Psoas muscle (tissue), 8 donors: ENCODE measurements at places on chromosomes 16 and 17. TPM values are rescaled to one million over a fixed set of nuclear protein-coding genes. Genes with fewer than 3 reads are reported as not detected.

- DNase-seq = no peak
Measured at GRCh38 chr16:17776888-17777287, 306.1 kb upstream of the XYLT1 start.

CYGB gene
- 11.0 TPM for total RNA-seq

DNA sequence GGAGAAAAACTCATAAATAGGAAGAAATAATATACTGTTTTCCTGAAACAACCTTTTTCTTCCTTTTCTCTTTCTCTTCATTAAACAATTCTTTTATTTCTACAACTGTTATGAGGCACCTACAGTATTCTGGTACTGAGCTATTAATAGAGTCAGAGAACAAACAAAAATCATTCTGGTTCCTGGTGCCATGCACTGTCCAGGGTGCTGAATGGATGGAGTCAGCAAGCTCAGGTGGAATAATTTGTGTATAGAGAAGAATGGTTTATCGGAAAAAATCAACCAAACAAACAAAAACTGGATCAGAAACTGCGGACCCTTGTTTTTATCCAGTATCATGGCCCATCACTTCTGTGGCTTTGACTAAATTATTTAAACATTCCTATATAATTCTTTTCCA is 430.3 kb upstream of the GOT2 start:
- DNase-seq = no peak

GRCh38 chr16:81861503-81861902 is 82.4 kb downstream of the PLCG2 start:
- no peak for DNase-seq

DNA sequence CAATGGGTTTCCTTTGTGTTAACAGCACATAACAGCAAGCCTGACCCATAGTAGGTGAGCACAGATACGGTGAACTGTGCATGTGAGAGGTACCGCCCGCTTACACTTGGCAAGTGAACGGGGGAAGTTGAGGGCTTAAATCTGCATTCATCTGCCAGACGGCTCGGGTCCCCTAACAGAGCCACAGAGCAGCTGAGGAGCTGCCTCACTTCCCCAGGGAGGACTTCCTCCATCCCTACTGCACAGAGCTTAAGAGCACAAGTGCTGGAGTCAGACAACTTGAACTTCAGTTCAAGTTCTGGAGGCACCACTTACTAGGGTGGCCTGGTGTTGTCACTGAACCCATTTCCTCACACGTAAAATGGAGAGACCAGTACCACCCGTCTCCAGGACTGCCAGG is 13.4 kb downstream of the RAB5C start:
- DNase-seq = no peak

- no peak for DNase-seq
Measured at GRCh38 chr17:44536090-44536953, 21.0 kb upstream of the FZD2 start.

PNMT gene
- total RNA-seq = 5.9 TPM

DNA sequence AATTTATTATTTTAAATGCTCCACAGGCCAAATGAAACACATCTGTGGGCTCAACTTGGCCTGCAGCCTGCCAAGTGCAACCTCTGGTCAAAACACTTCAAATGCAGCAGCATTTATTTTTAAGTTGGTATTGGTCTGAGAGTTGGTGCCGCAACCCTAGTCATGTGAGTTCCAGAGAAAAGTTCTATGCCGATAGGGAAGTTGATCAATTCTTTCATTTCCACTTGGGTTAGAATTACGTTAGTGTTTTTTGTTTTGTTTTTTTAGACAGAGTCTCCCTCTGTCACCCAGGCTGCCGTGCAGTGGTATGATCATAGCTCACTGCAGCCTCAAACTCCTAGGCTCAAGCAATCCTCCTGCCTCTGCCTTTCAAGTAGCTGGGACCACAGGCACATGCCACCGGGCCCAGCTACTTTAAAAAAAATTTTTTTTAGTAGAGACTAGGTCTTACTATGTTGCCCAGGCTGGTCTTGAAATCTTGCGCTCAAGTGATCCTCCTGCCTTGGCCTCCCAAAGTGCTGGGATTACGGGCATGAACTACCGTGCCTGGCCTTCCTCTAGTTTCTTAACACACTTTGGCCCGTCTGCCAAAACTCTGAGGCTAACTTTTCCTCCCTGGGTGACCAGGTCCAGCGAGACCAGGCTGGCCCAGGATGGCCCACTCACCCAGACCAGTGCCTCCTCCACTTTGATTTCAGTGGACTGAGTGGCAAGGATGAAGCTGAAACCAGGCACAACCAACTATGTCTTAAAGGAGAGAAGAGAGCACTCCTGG is 221.1 kb downstream of the MRTFB start:
- no peak for DNase-seq

ENPP7 gene
- total RNA-seq = not detected
